ENCODE measurements at places on chromosomes 13 and 19. TPM values are rescaled to one million over a fixed set of nuclear protein-coding genes. Genes with fewer than 3 reads are reported as not detected.

The PSG2 gene
- not detected for total RNA-seq

The GSX1 gene
- total RNA-seq: not detected

The TRAPPC2B gene
- 18.5 TPM for total RNA-seq

The SELENOW gene
- total RNA-seq: 583 TPM

The MAMSTR gene
- total RNA-seq: 1.6 TPM

The KLK2 gene
- not detected for total RNA-seq

The RRAS gene
- 122 TPM for total RNA-seq

The ZNF600 gene
- 1.0 TPM for total RNA-seq

The RUBCNL gene
- not detected for total RNA-seq

The ZNF763 gene
- 0.13 TPM for total RNA-seq

The LRG1 gene
- under 0.01 TPM for total RNA-seq

The TBXA2R gene
- total RNA-seq: 3.0 TPM

The ZNF43 gene
- total RNA-seq: 9.4 TPM

The EBI3 gene
- 0.39 TPM for total RNA-seq

The CABP5 gene
- not detected for total RNA-seq

The METTL21C gene
- not detected for total RNA-seq

The CEP89 gene
- total RNA-seq: 13.9 TPM

The RNF17 gene
- not detected for total RNA-seq

The IZUMO4 gene
- total RNA-seq: 2.9 TPM

The LCP1 gene
- total RNA-seq: 0.56 TPM

The ZNF180 gene
- total RNA-seq: 6.2 TPM

The RDH8 gene
- total RNA-seq: not detected

The IFNL1 gene
- not detected for total RNA-seq

The CYP4F12 gene
- not detected for total RNA-seq

The ZNF583 gene
- total RNA-seq: 2.8 TPM

The CYP2F1 gene
- total RNA-seq: not detected

The CGB3 gene
- not detected for total RNA-seq

The CLDND2 gene
- not detected for total RNA-seq

The CYP2A7 gene
- not detected for total RNA-seq

The C3 gene
- total RNA-seq: 56.1 TPM

The LGALS14 gene
- not detected for total RNA-seq

The STOML3 gene
- not detected for total RNA-seq

The DENND1C gene
- not detected for total RNA-seq

The ATP7B gene
- total RNA-seq: 3.1 TPM
